ENCODE measurements at places on chromosomes 7 and 10. TPM values are rescaled to one million over a fixed set of nuclear protein-coding genes. Genes with fewer than 3 reads are reported as not detected.

ADAM12 gene
- total RNA-seq = 2.5 TPM

TMEM139 gene
- total RNA-seq = 162 TPM

DNA sequence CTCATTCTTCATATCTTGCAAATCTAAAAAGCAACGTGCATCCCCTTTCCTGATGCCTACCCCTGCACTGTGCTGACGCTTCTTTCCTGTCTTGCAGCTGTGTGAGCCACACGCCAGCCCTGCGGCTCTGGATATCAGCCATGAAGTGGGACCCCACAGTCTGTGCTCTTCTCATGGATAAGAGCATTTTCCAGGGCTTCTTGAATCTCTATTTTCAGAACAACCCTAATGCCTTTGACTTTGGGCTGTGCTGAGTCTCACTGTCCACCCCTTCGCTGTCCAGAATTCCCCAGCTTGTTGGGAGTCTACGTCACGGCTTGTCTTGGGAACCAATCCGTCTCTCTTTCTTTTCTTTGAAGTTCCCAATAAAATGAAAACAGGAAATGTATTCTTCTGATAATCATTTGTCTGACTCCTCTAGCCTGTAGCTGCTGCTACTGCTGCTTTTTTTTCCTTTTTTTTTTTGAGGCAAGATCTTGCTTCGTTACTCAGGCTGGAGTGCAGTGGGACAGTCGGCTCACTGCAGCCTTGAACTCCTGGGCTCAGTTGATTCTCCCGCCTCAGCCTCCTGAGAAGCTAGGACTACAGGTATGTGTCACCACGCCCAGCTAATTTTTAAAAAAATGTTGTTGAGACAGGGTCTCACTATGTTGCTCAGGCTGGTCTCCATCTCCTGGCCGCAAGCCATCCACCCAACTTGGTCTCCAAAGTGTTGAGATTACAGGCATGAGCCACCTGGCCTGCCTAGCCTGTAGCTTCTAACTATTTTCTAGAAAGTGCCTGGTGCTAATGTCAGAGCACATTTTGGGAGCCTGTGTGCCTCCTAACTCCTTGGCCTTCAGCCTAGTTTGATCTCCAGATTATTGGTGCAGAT lies 30.3 kb downstream of the GSTO2 start:
- H3K36me3 ChIP-seq = no peaks in the 10 kb centered on the region
- DNase-seq = no peak
- peak overlapping the region; percentile 39 for H3K27ac ChIP-seq
- H3K4me3 ChIP-seq = no peak overlapping the region
- H3K4me1 ChIP-seq = peaks cover 13% of the 10 kb centered on the region
- H3K27me3 ChIP-seq = no peaks in the 10 kb centered on the region

RAB19 gene
- total RNA-seq = 9.5 TPM

DNA sequence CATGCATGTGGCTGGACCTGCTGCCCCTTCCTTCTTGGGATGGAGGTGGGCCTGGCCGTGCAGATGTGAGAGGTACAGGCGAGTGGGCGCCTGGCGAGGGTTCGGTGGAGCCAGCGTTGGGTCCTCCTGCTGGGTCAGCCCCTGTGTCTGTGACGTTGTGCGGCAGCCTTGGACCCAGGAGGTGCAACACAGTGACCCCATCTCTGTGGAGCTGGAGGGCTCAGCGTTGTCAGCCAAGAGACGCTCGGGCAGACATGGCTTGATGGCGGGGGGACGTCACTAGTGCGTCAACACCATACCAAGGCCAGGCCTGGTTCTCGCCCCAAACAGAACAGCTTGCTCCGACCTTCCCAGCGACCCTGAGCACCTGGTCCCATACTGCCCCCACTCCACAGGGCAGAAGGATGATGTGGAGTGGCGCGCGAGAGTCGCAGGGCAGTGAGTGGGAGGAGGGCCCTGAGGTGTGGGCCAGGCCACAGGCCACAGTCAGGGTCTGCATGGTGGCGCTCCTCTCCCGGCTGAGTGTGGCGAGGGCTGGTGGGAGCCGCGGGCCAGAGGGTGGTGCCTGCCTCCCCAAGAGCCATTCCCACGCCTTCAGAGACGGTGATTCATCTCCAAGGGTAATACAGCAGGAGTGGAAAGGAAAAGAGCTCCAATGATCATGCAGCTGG lies 184.4 kb downstream of the DNAJB6 start:
- H3K27me3 ChIP-seq = no peaks in the 10 kb centered on the region
- DNase-seq = peak; percentile 41
- H3K27ac ChIP-seq = no peak overlapping the region
- H3K4me3 ChIP-seq = no peak overlapping the region
- no peaks in the 10 kb centered on the region for H3K36me3 ChIP-seq
- H3K4me1 ChIP-seq = no peaks in the 10 kb centered on the region

DNA sequence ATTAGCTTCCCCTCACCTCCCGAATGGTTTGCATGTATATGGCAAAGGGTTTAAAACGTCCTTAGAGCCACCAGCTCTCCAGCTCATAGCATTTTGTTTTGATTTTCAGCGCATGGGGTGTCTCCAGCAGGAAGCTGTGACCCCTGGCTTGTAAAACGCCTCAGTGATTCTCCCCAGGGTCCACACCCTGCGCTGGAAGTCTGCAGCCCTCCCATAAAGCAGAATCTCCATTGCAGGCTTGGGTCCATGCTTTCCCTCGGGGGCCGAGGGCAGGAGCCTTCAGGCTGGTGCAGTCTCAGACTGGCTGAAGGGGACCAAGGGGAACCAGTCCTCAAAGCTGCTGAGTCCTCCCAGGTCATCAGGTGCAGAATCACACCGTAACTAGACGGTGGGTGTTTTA lies 109.7 kb downstream of the VIPR2 start:
- no peak overlapping the region for H3K4me3 ChIP-seq
- DNase-seq = no peak
- no peaks in the 10 kb centered on the region for H3K36me3 ChIP-seq
- no peak overlapping the region for H3K27ac ChIP-seq

KLLN gene
- 0.35 TPM for total RNA-seq

SPACDR gene
- not detected for total RNA-seq

POT1 gene
- total RNA-seq = 13.1 TPM

DNA sequence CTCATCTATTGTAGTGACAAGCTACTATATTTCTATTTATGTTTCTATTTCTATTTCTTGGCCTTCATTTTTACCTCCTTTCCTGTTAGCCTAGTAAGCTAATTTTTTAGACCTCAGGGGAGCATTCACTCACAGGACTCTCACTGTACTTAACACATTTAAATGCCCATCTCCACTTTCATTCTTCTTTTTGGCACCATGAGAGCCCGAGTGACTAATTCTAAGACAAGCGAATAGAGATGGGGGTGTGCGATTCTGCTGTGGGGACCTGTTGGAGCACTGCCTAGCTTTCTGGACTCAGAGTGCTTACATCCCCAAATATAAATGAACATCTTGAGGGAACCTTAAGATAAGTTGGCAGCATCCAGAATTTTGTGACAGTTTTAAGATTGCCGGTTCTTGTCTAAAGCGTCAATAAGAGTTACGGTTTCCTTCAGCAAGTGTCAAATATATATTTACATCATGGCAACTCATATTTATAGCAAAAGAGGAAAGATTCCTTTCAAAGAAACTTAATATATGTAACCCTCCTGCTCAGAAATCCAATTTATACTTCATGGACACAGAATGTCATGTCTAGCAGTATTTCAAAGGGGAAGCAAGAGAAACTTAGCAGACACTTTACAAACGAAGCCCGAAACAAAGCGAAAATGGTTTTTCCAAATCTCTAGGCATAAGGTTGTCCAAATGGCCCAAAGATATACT lies 54.1 kb upstream of the AFAP1L2 start:
- H3K27me3 ChIP-seq = no peaks in the 10 kb centered on the region
- DNase-seq = no peak
- H3K36me3 ChIP-seq = no peaks in the 10 kb centered on the region
- no peak overlapping the region for H3K4me3 ChIP-seq

DNA sequence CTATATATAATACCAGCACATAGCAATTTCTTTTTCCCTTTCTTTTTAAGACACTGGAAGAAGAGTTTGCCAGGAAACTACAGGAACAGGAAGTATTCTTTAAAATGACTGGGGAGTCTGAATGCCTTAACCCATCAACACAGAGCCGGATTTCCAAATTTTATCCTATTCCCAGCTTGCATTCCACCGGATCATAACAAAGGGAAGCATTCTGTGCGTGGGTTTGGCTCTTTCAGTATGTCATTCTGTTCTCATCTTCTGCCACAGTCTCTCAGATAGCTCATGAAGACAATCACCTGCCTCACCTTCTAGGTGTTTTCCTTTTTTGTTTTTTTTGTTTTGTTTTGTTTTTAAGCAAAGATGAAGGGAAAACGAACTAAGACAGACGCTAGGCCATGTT lies 58.6 kb downstream of the SLK start:
- H3K4me1 ChIP-seq = no peaks in the 10 kb centered on the region
- no peak overlapping the region for H3K4me3 ChIP-seq
- H3K27me3 ChIP-seq = no peaks in the 10 kb centered on the region

NME8 gene
- not detected for total RNA-seq

DNA sequence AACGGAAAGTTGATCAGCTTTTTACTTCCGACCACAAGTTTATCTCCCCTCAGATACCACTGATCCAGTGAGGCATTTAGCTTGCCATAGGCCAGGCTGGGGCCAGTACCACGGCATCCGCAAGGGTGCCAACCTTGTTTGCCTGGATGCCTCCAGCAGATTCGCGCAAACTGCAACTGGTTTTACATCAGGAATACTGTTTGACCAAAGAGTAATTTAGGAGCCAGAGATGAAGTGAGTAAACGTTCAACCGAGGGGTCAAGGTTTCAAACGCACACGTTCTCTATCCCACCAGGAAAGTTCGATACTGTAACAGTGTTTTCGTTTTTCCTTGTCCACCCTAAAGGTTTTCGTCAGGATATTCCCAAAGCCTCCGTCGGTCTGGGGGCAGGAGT lies 266 bp upstream of the MDFIC start:
- H3K27me3 ChIP-seq = no peaks in the 10 kb centered on the region
- H3K4me3 ChIP-seq = peak overlapping the region; percentile 73
- peaks cover 15% of the 10 kb centered on the region for H3K4me1 ChIP-seq
- no peaks in the 10 kb centered on the region for H3K36me3 ChIP-seq
- H3K27ac ChIP-seq = peak overlapping the region; percentile 90

ZC3HAV1L gene
- 7.7 TPM for total RNA-seq

DNA sequence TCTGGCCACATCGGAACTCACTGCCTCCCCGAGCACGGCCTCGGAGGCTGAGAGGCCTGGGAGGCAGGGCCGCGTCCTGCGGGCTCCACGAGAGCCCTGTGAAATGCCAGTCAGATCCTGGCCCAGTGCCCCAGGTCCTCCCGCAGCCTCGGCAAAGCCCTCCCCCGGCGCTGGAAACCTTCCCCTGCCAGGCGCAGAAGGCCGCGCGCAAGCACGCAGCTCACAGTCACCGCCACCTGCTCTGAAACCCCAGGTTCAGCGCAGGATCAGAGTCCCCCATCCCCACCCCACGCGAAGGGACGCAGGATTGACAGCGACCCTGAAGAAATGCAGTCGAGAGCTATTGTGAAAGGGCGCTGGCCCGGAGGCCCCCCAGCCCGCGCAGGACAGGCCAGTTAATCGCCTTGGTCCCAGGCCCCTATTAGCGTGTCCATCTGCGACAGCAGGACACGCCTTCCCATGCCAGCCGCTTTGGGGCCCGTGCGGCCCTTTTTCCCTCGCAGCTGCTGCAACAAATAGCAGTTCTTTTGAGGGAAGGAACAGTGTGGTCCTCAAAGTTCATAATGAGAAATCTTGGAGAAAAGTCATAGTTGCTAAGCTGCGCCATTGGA lies 13.5 kb upstream of the EGFR start:
- no peak overlapping the region for H3K27ac ChIP-seq
- no peaks in the 10 kb centered on the region for H3K36me3 ChIP-seq
- no peaks in the 10 kb centered on the region for H3K4me1 ChIP-seq
- no peak for DNase-seq
- H3K4me3 ChIP-seq = no peak overlapping the region

GRCh38 chr10:133379152-133379800 lies at the start of gene PAOX:
Gene PAOX (plus strand): TSS chr10:133379262. CDS start chr10:133379317, 55 bp downstream.
- H3K27me3 ChIP-seq = no peaks in the 10 kb centered on the region
- peak within 1 kb of the TSS; percentile 90 for H3K27ac ChIP-seq
- peaks cover 7% of the 10 kb centered on the region for H3K36me3 ChIP-seq
- H3K4me3 ChIP-seq = peak within 1 kb of the TSS; percentile 79
- peaks cover 32% of the 10 kb centered on the region for H3K4me1 ChIP-seq

CPVL gene
- total RNA-seq = 6.3 TPM

DNA sequence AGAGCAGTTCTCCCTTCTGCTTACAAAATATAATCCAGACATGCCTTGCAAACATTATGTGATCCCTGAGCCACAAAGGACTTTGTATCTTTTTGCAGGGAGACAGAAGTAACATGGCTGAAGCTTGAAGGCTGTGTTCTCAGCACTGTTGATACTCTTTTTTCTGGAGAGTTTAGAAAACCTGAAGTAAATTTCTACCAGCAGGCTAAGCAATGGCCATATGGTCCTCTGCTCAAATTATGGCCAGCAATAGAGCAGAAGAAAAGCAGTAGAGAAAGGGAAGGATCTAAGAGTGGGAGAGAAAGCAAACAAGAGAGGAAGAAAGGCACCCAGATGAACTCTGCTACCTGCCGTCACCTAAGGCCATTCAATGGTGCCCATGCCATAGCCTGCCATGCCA lies 98.4 kb downstream of the ABLIM1 start:
- no peaks in the 10 kb centered on the region for H3K4me1 ChIP-seq
- H3K4me3 ChIP-seq = no peak overlapping the region
- no peak for DNase-seq
- H3K36me3 ChIP-seq = no peaks in the 10 kb centered on the region
- no peak overlapping the region for H3K27ac ChIP-seq

MOGAT3 gene
- 123 TPM for total RNA-seq

DNA sequence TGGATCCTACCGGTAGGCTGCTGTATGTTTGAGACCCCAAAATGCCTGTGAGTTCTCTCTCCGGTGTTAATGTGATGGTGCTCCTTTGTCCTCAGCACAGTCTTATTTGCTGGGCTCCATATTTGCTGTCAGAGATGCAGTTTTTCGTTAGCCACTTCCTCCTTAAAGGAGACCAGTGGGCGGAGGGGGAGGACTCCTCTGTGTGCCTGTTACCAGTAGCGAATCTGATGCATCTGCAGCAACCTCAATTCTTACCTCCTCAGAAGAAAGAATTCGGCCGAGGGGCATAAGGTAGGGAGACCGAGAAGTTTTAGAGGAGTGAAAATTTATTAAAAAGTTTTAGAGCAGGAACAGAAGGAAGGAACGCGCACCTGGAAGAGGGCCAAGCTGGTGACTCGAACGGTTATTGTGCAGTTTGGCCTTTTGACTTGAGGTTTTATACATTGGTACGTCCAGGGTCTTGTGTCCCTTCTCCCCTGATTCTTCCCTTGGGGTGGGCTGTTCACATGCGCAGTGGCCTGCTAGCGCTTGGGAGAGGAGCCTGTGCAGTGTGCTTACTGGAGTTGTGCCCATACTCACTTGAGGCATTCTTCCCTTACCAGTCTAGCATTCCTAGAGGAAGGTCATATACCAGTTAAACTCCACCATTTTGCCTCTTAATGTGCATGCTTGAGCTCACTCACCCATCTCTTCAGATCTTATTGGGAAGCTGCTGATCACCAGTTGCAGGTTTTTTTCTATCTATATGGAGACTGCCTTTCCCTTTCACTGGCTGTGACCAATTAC lies 49.5 kb downstream of the GNAI1 start:
- H3K36me3 ChIP-seq = no peaks in the 10 kb centered on the region
- no peaks in the 10 kb centered on the region for H3K27me3 ChIP-seq
- DNase-seq = no peak
- no peak overlapping the region for H3K4me3 ChIP-seq
- no peaks in the 10 kb centered on the region for H3K4me1 ChIP-seq
- H3K27ac ChIP-seq = no peak overlapping the region
